ENCODE measurements at places on chromosomes 12 and 14.

DNA sequence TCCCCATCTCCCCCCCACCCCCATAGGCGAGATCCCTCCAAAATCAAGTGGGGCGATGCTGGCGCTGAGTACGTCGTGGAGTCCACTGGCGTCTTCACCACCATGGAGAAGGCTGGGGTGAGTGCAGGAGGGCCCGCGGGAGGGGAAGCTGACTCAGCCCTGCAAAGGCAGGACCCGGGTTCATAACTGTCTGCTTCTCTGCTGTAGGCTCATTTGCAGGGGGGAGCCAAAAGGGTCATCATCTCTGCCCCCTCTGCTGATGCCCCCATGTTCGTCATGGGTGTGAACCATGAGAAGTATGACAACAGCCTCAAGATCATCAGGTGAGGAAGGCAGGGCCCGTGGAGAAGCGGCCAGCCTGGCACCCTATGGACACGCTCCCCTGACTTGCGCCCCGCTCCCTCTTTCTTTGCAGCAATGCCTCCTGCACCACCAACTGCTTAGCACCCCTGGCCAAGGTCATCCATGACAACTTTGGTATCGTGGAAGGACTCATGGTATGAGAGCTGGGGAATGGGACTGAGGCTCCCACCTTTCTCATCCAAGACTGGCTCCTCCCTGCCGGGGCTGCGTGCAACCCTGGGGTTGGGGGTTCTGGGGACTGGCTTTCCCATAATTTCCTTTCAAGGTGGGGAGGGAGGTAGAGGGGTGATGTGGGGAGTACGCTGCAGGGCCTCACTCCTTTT, 2.7 kb downstream of the GAPDH start:
- DNase-seq, result no peak

GRCh38 chr14:103562179-103562428, 353 bp downstream of the BAG5 start:
- DNase-seq, result no peak

GRCh38 chr14:82112210-82112839, 578.7 kb upstream of the SEL1L start:
- no peak for DNase-seq

- DNase-seq, result no peak
These were observed 14.3 kb downstream of the POMT2 start for GRCh38 chr14:77306416-77306815.
